ENCODE measurements at places on chromosomes 4 and X. TPM values are rescaled to one million over a fixed set of nuclear protein-coding genes. Genes with fewer than 3 reads are reported as not detected.

GRCh38 chrX:118530219-118530911, 34.8 kb downstream of the DOCK11 start:
- H3K4me1 ChIP-seq, result no peaks in the 10 kb centered on the region
- H3K4me3 ChIP-seq, result no peak overlapping the region
- DNase-seq, result no peak
- H3K36me3 ChIP-seq, result no peaks in the 10 kb centered on the region
- H3K27ac ChIP-seq, result no peak overlapping the region
- H3K27me3 ChIP-seq, result no peaks in the 10 kb centered on the region

- no peak overlapping the region for H3K4me3 ChIP-seq
- no peaks in the 10 kb centered on the region for H3K27me3 ChIP-seq
- DNase-seq, result no peak
- no peak overlapping the region for H3K27ac ChIP-seq
- no peaks in the 10 kb centered on the region for H3K36me3 ChIP-seq
- H3K4me1 ChIP-seq, result no peaks in the 10 kb centered on the region
Observed at GRCh38 chrX:39327255-39327654, 526.0 kb downstream of the MID1IP1 start.

- H3K27me3 ChIP-seq, result no peaks in the 10 kb centered on the region
- no peak overlapping the region for H3K27ac ChIP-seq
- H3K4me1 ChIP-seq, result no peaks in the 10 kb centered on the region
- DNase-seq, result no peak
Observed at GRCh38 chr4:103118166-103118565, 18.5 kb upstream of the BDH2 start.

DNA sequence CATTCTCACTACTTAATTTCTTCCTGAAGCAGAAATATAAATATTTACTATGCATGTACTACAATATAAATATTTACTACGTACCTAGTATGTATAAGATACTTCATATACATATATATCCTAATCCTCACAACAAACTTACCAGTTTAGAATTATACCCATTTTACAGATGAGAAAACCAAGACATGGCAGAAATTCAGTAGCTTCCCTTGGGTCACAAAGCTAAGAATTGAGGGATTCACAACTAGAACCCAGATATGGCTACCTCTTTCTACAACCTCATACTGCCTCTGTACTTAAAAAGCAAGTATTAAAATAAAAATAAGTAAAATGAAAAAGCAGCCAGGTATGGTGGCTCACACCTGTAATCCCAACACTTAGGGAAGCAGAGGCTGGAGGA, 65.9 kb downstream of the AMMECR1 start:
- no peak overlapping the region for H3K27ac ChIP-seq
- no peak for DNase-seq
- H3K4me3 ChIP-seq, result no peak overlapping the region
- no peaks in the 10 kb centered on the region for H3K27me3 ChIP-seq

Gene TMEM154
- total RNA-seq, result 2.0 TPM

DNA sequence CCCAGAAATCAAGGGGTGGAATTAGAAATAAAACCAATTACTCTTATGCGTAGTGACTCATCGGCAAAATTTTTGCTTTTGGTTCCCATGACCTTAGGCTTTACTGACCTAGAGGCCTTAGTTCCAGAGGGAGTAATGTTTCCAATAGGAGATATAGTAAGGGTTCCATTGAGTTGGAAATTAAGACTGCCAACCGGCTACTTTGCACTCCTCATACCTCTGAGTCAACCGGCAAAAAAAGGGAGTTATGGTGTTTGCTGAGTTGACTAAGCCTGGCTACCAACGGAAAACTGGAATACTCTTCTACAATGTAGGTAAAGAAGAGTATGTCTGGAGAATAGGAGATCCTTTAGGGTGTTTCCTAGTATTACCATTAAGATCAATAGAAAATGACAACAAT, 919.8 kb downstream of the CENPC start:
- H3K27ac ChIP-seq, result no peak overlapping the region
- H3K4me3 ChIP-seq, result no peak overlapping the region
- no peaks in the 10 kb centered on the region for H3K4me1 ChIP-seq
- DNase-seq, result no peak
- H3K27me3 ChIP-seq, result no peaks in the 10 kb centered on the region
- no peaks in the 10 kb centered on the region for H3K36me3 ChIP-seq

Measured in right atrium auricular region (tissue), 2 donors.